Heart left ventricle (tissue), 16 donors: ENCODE measurements at places on chromosomes 7 and 10.
A peak's percentile ranks its signal among the peaks of the same experiment; 100 is the strongest.

DNA sequence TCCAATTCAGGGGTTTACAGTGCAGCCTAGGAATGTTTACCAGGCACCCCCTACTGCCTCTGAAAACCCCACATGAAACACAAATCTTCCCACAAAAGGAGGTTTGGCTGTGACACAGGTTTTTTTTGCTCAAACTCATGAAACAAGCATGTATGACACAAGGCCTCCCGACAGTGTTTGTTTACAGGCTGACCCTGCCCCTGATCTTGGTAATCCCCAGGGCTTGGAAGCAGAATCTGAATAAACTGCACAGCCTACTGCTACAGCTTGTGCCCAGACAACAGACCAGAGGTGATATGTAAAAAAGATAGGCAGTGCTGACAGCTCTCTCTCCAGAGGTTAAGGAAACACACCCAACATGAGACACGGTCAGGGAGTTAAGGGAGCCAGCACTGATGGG lies 184.2 kb downstream of the KMT2E start:
- DNase-seq, result no peak

DNA sequence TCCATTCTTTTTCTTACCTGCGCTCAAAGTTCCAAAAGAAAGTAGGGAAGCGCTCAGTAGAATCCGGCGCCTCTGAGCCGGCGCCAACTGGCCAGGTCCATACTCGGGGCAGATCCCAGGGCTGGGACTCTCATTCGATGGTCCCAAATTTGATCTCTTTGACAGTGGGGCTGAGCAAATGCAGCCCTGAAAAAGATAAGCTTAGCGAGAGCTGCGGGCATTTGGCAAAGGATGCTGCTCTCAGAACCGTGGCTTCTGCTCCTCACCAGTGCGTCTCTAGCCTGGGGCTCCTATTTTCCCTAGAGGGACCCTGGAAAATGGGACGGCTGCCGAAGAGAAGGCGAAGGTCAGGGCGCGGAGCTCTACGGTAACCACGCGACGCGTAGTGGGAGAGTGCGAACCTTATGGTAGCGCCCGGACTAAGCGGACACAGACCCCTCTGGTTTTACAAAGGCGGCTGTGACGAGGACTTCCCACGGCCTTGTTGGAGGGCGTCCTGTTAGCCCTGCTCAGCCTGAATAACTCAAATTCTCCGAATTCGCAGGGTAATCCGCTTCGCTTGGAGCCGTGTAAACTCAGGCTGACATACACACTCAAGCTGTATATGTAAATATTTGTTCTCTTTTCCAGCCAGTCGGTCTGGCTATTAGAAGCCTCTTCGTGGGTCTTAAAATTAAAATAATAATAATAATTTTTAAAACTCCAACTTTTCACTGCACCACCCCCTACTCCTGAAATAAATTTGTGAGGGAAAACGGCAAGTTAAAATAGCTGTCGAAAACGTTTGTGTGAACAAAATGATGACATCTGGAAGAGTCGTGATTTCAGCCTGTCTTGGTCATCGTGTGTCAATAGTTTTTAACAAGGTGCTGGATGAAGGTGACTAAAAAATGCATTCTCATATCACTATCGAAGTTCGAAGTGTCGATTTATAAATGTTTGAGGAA lies 869 bp upstream of the TBX20 start:
- DNase-seq, result peak; percentile 64

GRCh38 chr7:80679921-80680907 lies 41.8 kb downstream of the CD36 start:
- DNase-seq, result peak; percentile 32

GRCh38 chr10:112805701-112806100 lies 144.3 kb upstream of the TCF7L2 start:
- DNase-seq, result no peak

- no peak for DNase-seq
Observed at GRCh38 chr7:95904099-95904498, 131.7 kb downstream of the DYNC1I1 start.

- no peak for DNase-seq
Observed at GRCh38 chr7:148650232-148650858, 48.4 kb upstream of the CUL1 start.

DNA sequence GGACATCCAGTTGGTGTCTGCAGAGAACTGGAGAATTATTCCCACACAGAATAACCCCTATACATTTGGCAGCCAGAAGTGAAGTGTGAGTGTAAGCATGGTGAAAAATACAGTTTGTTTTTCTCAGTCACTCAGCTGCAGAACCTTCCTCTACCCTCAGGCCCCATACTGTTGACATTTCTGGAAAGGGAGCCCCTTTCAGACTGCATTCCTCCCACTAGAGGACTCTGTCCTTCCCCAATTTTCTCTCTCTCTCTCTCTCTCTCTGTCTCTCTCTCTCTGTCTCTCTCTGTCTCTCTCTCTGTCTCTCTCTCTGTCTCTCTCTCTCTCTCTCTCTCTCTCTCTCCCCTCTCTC lies 86.8 kb upstream of the STEAP1B start:
- no peak for DNase-seq

- DNase-seq, result no peak
Observed at GRCh38 chr10:127307338-127307737, 110.9 kb upstream of the INSYN2A start.

- no peak for DNase-seq
Observed at GRCh38 chr10:103327906-103328305, 23.0 kb downstream of the PCGF6 start.

DNA sequence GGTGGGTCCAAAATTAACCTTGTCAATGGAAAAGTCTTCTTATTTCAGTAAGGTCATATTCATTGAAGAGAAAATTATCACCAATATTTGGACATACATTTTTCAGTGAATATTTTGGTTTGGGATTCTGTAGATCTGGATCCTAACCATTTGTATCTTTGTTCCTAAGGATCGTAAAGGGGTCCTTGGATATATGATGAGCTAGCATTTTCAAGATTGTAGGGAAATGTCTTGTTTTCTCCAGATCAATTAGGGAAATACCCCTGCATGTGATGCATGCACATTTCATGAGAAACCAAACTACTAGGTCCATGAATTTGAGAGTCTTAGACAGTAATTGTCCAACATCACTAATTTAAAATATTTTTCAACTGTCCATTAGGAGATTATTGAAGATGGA lies 18.0 kb downstream of the DNTT start:
- DNase-seq, result no peak

DNA sequence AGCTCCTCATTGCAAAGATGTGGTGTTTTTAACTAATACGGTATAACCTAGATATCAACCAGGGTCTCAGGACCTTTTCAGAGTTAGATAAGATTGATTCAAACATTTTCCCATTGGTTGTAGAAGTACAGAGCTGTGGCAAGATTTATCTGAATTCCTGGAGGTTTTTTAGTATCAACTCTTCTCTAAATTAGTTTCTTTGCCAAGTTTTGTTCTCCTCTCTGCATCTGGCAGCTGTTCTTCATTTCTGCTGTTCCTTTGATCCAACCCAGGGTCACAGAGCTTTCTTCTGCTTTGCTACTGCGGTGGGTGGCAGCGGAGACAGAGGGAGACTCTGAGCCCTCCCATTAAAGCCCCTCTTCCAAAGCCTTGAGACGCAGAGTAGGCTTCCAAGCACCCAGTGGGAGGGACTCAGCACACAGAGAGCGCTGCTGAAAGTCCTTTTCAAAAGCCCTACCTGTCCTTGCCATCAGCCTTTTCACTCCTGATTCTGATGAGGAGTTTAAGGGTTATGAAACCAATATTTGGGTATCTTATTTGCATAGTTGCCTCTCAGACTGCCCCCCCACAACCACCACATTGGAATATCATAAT lies 146.3 kb upstream of the EEPD1 start:
- DNase-seq, result no peak

GRCh38 chr10:65348637-65349036 lies 1577.2 kb upstream of the LRRTM3 start:
- no peak for DNase-seq

DNA sequence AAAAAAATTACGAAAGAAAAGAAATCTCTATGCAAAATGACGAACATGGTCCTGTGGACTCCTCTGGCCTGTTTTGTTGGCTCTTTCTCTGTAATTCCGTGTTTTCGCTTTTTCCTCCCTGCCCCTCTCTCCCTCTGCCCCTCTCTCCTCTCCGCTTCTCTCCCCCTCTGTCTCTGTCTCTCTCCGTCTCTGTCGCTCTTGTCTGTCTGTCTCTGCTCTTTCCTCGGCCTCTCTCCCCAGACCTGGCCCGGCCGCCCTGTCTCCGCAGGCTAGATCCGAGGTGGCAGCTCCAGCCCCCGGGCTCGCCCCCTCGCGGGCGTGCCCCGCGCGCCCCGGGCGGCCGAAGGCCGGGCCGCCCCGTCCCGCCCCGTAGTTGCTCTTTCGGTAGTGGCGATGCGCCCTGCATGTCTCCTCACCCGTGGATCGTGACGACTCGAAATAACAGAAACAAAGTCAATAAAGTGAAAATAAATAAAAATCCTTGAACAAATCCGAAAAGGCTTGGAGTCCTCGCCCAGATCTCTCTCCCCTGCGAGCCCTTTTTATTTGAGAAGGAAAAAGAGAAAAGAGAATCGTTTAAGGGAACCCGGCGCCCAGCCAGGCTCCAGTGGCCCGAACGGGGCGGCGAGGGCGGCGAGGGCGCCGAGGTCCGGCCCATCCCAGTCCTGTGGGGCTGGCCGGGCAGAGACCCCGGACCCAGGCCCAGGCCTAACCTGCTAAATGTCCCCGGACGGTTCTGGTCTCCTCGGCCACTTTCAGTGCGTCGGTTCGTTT lies 83.5 kb upstream of the SLF2 start:
- DNase-seq, result no peak

GRCh38 chr7:50399635-50400034 lies 50.5 kb downstream of the FIGNL1 start:
- DNase-seq, result no peak

- no peak for DNase-seq
Observed at GRCh38 chr10:113822174-113822573, 31.7 kb downstream of the DCLRE1A start.

- DNase-seq, result peak; percentile 81
Observed at GRCh38 chr10:6171881-6172695, 30.6 kb upstream of the PFKFB3 start.

- no peak for DNase-seq
Observed at GRCh38 chr10:131670341-131670740, 230.5 kb upstream of the PPP2R2D start.

DNA sequence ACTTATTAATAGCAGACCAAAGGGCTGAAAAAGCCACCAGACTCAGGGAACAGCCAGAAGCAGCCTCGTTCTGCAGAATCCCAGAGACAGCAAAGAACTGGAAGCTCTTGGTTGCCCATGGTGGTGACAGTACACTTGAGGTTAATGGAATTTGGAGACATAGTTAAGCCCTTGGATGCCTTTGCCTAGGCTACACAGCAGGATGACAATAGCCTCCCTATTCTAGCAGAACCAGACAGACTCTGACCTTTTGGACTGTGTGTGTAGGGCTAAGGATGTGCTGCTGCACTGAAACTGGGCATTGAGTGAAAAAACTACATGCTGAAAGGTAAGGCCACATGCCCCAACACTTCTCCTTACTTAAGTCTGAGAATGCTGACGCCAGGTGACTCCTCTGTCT lies 22.7 kb downstream of the OTUD1 start:
- no peak for DNase-seq

GRCh38 chr10:86266446-86267242 lies 100.0 kb downstream of the GRID1 start:
- no peak for DNase-seq

- DNase-seq, result no peak
Observed at GRCh38 chr10:129693382-129693781, 226.3 kb downstream of the MGMT start.
